Islet precursor cell (in vitro differentiated cells): ENCODE measurements at places on chromosomes 4 and X.

DNA sequence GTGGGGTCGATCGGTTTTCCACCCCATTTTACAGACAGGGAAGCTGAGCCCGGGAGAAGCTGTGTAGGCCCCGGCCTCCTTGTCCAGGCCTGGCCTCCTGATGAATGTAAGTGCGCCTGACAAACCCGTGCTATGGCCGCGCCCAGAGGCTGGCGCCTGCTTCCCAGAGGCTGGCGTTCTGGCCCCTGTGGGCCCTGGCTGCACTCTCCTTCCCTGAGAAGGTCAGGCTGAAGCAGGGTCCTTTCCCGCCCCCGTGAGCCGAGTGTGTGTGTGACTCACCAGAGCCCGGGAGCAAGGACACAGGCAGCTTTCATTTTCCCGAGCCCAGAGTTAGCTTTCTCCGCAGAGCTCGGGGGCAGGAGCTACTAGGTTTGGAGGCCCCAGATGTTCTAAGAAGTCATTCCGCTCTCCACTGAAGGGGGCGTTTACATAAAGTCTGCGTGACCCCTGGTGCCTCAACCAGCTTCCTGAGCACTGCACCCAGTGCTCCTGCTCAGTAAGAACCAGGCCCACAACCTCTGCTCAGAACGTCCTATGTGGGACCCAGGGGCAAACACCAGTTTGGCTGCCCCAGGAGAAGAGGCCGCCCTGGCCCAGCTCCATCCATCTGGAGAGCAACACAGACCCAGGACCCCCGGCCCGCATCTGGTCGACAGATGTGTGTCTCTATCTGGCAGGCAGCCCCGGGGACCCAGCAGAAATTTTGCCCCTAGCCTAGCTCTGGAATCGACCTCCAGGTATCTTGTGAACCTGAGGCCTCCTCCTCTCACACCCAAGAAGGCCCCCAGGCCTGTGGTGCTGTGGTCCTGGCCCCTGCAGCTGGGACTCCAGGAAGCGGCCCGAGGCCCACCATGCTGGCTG, 13.6 kb downstream of the UVSSA start:
- peak; percentile 82 for DNase-seq

DNA sequence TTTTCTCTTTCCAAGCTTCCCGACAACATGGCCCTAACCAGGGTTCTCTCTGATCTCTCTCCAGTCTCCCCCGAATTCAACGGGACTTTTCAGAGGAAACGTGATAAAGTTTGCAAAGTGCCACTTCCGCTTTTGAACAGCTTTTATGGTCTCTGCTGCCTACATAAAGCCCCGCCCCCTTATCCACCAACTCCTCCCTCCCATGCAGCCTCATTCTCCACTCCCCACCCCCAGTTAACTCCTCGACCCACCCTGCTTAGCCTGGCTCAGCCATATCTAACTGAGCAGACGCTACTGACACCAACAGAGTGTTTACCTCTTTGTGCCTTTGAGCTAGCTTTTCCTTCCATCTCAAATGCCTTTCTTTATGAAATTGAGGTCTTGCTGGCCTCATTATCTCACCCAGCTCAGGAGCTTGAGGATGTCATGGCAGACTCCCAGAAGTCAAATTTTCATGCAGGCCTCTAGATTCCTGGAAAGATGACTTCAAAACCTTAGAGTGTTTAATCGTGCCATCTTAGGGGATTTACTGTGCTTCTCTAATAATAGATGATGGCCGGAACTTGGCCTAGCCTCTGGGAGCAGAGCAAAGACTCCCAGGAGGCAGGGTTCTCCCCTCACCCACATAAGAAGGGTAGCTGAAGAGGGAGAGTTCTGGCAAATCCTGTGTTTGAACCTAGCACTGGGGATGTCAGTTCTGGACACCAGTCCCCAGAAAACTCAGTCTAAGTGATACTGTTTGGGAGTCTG, 606.0 kb downstream of the BCOR start:
- DNase-seq, result no peak

DNA sequence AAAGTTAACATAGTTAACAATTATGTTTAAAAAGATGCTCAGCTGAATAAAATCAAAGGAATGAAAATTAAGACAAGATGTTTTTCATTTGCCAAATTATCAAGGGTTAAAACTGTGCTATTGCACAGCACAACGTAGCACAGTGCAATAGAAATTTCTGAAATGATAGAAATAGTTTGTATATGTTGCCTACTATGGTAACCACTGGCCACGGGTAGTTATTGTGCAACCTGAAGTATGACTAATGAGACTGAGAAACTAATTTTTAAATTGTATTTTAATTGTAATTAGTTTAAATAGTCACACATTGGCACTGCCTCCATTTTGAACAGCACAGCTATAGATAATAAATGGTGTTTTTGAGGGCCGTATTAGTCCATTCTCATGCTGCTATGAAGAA, 343.1 kb upstream of the FAM241A start:
- DNase-seq, result no peak

- no peak for DNase-seq
These were observed 15.1 kb downstream of the AFAP1 start for GRCh38 chr4:7924570-7924969.

- DNase-seq, result no peak
These were observed 174.0 kb upstream of the GATB start for GRCh38 chr4:151934766-151935165.

DNA sequence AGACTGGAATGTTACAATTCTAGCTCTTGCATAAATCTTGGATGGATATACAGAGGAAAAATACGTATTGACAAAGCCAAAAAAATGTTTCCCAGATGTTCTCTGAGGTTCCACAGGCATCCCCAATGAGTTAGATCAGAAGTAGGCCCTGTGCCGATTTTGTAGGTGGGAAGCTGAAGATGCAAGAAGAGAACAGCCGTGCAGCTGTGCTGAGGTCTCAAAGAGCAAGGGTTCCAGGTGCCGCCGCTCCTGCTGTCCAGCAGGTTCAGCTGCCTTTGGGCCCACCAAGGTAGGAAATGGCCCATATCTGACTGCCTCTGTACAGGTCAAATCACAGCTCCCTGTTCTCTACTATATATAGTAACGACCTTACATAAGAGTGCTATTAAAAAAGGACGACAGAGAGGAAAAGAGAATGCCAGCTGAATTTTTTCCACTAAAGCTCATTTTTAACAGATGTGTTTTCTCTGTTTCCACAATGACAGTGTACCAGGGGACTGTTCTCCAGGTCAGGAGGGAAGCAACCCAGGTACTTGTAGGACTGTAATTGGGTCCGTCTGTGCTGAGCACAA, 155.6 kb downstream of the CBR4 start:
- DNase-seq, result no peak

DNA sequence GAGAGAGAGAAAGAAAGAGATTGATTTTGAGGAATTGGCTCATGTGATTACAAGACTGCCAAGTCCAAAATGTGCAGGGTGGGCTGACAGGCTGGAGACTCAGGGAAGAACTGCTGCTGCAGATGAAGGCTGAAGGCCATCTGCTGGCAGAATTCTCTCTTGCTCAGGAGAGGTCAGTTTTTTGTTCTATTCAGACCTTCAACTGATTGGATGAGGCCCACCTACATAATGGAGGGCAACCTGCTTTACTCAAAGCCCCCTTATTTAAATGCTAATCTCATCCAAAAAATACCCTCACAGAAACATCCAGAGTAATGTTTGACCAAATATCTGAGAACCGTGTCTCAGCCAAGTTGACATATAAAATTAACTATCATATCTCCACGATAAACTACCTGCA, 38.2 kb upstream of the MAMLD1 start:
- no peak for DNase-seq

GRCh38 chrX:152904151-152905080, 6.5 kb downstream of the ZNF185 start:
- DNase-seq, result peak; percentile 72

DNA sequence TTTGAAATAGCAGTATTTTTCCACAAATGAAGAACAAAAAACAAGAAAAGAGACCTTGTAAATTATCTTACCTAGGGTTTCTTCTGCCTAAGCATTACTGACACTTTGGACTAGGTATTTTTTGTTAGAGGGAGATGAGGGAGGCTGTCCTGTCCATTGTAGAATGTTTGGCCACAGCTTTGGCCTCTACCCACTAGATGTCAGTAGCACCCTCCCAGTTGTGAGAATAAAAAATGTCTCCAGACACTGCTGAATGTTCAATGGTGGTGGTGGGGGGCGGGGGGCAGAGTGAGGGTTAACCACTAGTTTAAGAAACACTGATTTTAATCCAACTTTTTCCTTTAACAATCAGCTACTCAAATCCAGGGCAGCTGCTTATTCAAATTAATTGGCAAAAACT, 25.8 kb downstream of the OTUD4 start:
- no peak for DNase-seq

DNA sequence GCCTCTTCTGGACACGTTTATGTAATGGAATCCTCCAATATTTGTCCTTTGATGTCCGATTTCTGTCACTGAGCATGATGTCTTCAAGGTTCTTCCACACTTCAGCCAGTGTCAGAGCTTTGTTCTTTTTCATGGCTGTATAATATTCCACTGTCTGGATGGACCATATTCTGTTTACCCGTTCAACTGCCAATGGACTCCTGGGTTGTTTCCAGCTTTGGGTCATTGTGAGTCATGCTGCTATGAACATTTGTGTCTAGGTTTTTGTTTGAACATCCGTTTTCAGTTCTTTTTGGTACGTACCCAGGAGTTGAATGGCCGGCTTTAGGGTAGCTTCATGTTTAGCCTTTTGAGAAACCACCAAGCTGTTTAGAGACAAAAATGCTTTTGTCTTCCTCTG, 93.2 kb downstream of the SHOX start:
- DNase-seq, result peak; percentile 10

DNA sequence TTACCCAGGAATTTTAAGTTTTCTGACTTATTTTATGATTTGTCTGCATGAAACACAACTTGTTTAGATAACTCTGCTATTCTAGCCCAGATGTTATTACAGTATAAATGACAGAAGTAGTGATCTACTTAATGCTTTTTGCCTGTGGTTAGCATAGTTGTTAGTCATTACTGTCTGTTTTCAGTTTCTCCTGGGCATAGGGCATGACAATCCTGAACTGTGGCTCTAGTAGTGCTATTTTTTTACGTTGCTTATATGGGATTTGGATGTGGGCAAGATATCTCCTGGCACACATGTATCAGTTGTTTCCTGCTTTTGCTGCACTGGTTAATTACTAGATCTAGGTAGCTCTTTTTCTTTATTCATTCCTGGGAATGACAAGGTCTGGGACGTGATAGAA, 1005.8 kb downstream of the PCDH18 start:
- no peak for DNase-seq

- peak; percentile 59 for DNase-seq
These were observed 60.8 kb downstream of the TBL1X start for GRCh38 chrX:9525511-9526248.

- no peak for DNase-seq
These were observed 293.6 kb upstream of the NDST3 start for GRCh38 chr4:117740736-117741135.

GRCh38 chrX:109927663-109928273, 75.1 kb upstream of the TMEM164 start:
- DNase-seq, result no peak

DNA sequence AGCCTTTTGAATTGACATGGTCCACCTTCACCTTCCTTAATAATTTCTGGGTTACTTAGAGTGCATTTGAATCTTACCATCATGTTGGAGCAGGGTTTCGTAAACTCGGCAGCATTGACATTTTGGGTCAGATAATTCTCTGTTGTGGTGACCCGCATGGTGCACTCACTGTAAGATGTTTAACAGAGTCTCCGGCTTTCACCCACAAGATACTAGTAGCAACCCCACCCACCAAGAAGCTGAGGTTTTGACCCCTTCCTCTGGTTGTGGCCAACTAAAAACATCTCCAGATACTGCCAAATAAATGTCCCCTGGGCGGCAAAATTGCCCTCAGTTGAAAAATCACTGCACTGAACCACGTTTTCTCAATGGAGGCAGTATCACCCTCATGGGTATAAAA, 62.7 kb downstream of the CHST7 start:
- DNase-seq, result no peak

- DNase-seq, result no peak
These were observed 58.9 kb downstream of the PLAC1 start for GRCh38 chrX:134599184-134599914.

DNA sequence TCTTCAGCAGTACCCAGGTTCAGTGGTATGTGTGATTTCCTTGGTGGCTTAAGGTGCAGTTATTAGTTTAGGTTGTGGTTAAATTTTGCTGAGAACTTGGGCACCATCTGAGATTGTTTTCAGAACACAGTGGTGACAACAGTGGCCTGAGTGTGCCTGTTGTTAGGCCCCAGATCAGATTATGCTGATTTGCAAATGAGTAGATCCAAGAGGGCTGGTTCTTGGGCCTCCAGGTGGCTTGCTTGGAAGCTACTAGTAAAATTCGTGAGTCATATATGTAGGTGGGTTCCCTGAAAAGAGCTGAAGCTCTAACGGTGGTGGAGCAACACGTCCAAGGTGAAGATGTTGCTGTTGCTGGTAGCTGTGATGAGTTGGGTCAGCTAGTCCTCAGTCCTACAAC, 2619.6 kb downstream of the PCDH7 start:
- no peak for DNase-seq

- DNase-seq, result no peak
These were observed 142.8 kb upstream of the RPL34 start for GRCh38 chr4:108477527-108478108.
